ENCODE measurements at places on chromosomes 7 and 10.

DNA sequence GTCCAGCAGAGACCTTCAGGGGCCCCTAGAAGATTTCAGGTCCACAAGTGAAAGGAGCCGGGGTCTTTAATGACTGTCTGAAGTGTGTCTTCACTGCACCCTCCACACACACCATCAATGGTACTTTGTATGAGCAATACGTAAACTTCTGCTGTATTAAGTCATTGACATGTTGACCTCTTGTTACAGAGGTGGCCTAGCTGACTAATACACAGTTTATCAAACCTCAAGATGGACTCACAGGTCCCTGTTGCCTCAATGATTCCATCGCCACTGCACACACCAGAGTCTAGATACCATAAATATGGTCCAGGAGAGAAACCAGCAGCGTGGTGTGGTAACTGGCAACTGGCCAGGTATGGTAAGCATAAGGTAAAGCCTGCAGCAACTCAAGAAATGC, 19.5 kb downstream of the KCNMA1 start:
- DNase-seq = no peak

- DNase-seq = no peak
Measured at GRCh38 chr7:25929448-25929847, 222.6 kb upstream of the NFE2L3 start.

- DNase-seq = no peak
Measured at GRCh38 chr7:95432606-95433005, 2.2 kb downstream of the PON2 start.

- no peak for DNase-seq
Measured at GRCh38 chr7:123867225-123867624, 22.3 kb downstream of the HYAL4 start.

DNA sequence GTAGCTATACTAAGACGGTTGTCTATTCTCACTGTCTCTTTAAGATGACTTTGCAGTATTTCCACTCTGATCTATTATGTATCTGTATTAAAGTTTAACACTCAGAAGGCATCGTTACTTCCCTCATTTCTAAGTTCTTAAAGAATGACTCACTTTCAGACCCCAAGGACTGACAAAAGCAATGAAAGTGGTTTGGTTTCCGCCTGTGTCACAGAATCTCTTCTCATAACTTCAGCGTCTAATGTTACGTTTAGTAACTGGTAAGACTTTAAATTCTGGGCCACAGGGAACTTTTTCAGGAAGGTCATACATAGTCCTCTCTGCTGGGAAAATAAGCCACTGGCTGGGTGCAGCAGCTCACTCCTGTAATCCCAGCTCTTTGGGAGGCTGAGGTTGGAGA, 892.0 kb upstream of the AUTS2 start:
- no peak for DNase-seq

DNA sequence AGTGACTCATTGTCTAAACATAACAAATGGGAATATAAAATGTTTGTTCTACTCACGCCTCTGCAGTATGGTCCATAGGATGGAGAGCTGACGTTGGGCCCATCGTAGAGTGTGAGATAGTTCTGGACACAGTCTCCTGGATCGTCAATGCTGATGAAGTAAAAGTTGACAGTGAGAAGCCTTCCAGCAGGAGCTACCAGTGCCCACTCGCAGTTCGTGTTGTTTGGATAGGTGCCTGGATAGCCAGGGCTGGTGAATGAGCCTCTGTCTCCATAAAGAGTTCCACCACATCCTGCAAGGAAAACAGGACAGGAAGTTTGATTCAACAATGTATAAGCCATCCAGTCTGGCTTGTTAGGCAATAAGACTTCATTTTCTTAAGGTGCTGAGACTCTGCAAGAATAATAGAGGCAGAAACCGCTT, 79.6 kb downstream of the OR13A1 start:
- no peak for DNase-seq

All from heart left ventricle (tissue), 16 donors.